Natural killer cell (primary cell): ENCODE measurements at places on chromosomes 2 and 18. TPM values are rescaled to one million over a fixed set of nuclear protein-coding genes. Genes with fewer than 3 reads are reported as not detected.

DNA sequence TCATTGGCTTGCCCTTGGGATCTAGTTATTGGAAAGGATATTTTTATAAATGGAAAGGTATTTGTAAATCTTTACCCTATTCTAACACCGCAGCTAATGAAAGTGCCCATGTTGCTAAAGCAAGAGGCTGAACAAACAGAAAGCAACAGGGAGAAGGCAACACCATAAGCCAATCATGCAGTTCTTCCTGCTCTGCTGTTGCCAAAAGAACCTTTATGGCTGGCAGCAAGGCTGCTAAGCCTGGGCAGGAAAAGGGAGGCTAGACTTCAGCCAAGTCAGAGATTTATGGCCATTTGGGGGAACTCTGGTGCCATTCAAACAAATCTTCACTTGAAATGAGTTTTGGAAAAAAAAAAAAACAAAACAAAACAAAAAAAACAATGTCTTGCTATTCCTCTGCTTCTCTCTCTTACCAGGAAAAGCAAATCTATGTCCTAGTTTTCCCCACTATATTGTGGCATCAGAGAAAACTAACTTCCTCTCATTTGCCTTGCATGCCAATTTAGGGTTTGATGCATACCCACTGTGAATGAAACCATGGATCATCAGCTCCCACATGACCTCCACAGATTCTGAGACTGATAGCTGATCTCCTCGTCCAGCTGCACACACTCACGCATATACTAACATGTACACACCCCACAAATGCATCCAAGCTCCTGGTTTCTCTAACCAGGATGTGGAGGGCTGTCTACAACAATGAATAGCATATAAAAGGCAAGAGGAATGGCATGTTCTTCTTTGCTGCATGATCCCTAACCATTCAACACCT lies 179.3 kb downstream of the C1D start:
- DNase-seq = no peak

- no peak for DNase-seq
Measured at GRCh38 chr2:135485441-135485840, 45.6 kb downstream of the ZRANB3 start.

DNA sequence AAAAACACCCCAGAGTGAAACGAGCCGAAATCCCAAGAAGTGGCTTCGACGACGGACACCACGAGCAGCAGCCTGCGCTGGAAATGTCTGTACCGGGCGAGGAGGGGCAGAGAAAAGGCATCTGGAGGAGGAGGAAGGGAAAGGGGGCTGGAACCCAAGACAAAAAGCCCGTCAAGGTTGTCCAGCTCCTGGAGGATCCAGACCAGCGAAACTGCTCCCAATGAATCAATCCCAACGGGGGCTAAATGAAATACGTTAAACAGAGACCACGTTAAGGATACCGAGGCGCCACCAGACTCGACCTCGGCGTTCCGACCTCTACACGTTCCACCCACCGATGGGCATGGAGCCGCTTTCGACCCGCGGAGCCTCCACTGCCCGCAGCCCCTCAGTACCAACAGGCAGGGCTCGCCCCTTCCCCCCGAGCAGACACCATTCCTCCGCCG lies 400 bp downstream of the CCDC88A start:
- no peak for DNase-seq

GRCh38 chr2:195520671-195521155 lies 136.3 kb upstream of the SLC39A10 start:
- no peak for DNase-seq

Gene TRAPPC8
- total RNA-seq = 51.2 TPM

DNA sequence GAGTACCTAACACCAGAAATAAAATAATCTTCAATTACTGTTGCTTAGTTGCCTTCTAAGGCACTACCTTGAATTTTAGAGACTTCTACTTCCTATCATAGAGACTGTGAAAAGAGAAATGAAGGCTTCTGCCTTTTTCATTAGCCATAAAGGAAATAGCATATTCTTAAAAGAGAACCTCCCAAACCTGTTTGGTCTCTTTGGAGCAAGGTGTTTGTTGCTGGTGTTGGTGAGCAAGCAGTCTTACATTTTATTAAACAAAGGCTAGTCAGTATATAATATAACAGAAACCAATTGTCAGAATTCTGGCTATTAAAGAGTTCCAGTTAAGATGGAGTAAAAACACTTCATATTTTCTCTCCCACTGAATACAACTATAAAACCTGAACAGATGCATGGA lies 116.4 kb downstream of the TAF4B start:
- no peak for DNase-seq

DNA sequence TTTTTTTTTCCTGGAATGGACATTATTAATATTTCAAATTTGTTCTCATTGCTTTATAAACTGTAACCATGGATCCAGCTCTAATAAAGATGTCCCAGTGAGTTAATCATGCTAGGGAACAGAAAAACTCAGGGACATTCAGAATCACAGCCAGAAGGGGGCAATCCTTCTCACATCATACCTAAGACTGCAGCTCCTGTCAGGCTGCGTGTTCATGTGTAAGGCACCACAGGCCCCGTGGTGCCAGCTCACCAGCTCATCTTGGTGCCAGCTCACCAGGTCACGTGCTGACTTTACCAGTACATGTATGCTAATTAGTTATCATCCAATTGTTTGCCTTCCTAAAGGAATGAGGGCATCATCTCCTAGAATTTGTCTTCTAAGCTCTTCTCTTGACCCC lies 84.7 kb upstream of the NEDD4L start:
- no peak for DNase-seq

DNA sequence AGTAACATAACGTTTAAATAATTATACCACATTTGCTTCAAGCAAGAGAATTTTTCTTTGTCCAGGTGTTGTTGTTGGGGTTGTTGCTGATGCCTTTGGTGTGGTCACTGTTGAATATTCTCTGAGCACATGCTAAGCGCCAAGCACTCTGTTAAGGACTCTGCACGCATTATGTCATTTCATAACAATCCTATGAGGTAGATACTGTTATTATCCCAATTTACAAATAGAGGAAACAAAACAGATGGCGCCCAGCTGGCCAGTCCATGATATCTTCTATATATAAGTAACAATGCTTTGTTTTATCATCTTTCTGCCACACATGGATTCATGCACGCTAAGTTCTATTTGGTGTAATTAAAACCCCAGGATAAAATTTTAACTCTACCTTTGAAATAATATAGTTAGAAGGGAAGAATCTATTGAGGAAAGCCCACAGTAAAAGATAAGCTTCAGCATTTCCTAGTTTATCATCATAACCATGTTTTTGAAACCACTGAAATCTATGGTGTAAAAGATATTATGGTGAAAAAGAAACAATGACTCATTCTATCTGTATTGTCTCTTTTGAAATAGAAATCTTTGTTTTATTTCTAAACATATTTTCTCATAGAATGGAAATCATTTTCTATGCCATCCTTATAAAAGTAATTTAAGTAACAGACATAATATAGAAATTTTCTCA lies 199.7 kb downstream of the PID1 start:
- DNase-seq = no peak

Gene ACTR2
- 403 TPM for total RNA-seq

Gene QPCT
- 0.38 TPM for total RNA-seq

DNA sequence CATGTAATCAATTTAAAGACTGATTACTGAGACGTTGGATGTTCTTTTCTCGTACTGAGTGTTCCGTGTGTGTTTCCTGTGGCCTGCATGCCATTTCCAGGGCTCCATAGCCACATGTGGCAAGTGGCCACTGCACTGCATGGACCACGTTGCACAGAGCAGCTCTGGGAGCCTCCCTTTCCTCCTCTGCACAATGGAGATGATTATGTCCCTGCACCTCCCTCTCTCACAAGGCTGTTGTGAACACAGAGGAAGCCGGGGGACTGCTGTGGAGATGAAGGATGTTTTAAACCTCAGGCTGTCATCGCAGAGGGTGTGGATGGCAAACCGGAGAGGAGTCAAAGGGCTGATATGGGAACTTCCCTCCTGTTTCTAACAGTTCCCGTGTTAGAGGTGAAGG lies 87.7 kb downstream of the TGOLN2 start:
- no peak for DNase-seq

DNA sequence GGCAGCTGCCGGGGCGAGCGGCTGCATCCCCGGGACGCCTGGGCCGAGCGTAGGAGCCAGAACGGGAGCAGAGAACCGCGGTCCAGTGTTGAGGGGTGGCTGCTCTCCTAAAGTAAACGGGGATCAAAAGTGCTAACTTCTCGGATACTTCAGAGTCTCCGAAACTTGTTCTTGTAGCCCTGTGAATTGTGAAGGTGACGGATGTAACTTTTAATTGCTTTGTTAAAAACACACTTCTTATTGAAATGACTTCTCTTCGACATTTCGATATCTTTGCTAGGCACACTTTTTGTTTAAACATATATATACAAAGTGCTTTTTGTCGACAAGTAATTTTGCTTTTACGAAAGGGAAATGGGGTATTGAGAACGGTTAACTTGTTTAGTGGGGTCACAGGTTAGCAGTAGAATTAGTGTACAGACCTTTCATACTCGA lies 540 bp downstream of the ATP9B start:
- DNase-seq = no peak

- no peak for DNase-seq
Measured at GRCh38 chr18:67043276-67043675, 439.4 kb upstream of the CDH19 start.

Gene UGT1A8
- not detected for total RNA-seq

DNA sequence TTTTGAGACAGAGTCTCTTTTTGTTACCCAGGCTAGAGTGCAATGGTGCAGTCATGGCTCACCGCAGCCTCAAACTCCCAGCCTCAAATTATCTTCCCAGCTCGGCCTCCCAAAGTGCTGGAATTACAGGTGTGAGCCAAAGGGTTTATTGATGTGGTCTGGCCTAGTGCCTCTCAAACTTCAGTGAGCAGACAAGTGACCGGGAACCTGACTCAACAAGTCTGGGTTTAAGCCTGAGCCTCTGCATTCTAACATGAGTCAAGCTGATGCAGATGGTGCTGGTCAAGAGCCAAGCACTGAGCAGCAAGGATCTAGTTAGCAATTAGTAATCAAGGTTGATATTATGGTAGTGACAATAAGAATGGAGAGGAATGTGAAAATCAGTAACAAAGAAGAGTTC lies 21.3 kb downstream of the CDK15 start:
- DNase-seq = no peak

- no peak for DNase-seq
Measured at GRCh38 chr2:137525641-137526190, 438.6 kb upstream of the HNMT start.

DNA sequence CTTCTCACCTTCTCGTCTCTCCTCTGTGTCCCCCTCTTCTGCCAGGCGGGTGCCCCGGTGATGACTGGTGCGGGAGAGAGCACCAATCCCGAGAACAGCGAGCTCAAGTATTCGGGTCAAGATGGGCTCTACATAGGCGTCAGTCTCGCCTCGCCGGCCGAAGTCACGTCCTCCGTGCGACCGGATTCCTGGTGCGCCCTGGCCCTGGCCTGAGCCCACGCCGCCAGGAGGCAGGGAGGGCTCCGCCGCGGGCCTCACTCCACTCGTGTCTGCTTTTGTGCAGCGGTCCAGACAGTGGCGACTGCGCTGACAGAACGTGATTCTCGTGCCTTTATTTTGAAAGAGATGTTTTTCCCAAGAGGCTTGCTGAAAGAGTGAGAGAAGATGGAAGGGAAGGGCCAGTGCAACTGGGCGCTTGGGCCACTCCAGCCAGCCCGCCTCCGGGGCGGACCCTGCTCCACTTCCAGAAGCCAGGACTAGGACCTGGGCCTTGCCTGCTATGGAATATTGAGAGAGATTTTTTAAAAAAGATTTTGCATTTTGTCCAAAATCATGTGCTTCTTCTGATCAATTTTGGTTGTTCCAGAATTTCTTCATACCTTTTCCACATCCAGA lies 31.3 kb downstream of the GATA6 start:
- no peak for DNase-seq

Gene BOLL
- not detected for total RNA-seq

- DNase-seq = no peak
Measured at GRCh38 chr2:181958726-181959125, 26.9 kb upstream of the PPP1R1C start.

DNA sequence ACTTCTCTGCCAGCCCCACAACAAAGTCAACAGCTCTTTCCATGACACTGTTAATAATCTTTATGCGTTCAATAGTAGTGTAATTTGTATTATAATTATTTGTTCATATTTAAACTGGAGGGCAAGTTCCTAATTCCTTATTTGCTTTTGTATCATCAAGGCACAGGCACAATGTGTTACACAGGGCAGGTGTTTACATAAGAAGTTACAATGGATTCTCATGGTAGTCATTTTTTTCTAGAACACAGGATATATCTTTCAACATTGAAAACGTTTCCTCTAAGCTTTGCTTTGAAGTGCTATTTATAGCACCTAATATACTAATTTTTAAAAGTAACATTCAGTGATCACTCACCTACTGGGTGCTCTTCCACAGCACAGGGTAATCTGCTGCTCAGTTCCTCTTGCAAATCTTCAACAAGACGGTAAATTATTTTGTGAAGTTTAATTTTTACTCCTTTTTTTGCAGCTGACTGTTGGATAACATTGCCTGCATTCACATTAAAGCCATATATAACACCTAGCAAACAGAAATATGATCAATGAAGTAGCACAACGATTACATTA lies 7.3 kb downstream of the RPS27A start:
- DNase-seq = no peak

GRCh38 chr2:182064019-182064778 lies 78.5 kb downstream of the PPP1R1C start:
- DNase-seq = no peak

DNA sequence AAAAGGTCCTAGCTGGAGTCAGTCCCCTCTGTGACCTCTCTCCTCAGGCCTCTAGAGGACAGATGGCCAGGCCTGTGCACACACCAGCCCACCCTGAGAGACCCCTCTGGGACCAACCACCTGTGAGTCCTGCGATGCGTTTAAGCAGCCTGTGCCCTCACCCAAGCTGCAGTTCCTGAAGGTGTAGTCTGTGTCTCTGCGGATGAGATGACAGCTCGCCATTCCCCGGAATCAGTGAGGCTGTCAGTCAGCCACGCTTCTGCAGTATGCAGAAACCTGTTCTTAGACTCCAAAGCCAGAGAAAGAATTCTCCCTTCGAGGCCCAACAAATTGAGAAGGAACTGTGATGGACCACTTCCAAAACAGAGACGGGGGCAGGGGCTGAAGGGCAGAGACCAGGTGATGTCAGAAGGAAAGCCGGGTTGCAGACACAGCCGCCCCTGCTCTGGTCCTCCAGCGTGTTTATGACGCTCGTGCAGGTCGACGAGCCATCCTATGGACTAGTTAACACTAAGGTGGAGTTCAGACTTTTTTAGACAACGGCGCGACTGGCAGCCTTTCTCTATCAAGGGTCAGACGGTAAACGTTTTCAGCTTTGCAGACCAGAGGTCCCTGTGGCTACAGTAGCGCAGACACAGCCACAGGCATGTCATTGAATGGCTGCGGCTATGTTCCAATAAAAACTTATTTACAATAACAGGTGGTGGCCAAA lies 10.2 kb downstream of the MTERF4 start:
- DNase-seq = no peak

DNA sequence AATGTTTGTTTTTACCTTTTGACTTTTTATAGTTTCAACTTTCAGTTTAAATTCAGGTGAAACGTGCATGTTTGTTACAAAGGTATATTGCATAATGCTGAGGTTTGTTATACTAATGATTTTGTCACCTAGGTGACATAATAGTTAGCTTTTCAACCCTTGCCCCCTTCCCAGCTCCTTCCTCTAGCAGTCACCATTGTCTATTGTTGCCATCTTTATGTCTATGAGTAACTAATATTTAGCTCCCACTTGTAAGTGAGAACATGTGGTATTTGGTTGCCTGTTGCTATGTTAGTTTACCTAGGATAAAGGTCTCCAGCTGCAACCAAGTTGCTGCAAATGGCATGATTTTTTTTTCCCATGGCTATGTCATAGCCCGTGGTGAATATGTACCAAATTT lies 322.3 kb upstream of the SETBP1 start:
- DNase-seq = no peak
